ENCODE measurements at places on chromosomes 7 and 10.

DNA sequence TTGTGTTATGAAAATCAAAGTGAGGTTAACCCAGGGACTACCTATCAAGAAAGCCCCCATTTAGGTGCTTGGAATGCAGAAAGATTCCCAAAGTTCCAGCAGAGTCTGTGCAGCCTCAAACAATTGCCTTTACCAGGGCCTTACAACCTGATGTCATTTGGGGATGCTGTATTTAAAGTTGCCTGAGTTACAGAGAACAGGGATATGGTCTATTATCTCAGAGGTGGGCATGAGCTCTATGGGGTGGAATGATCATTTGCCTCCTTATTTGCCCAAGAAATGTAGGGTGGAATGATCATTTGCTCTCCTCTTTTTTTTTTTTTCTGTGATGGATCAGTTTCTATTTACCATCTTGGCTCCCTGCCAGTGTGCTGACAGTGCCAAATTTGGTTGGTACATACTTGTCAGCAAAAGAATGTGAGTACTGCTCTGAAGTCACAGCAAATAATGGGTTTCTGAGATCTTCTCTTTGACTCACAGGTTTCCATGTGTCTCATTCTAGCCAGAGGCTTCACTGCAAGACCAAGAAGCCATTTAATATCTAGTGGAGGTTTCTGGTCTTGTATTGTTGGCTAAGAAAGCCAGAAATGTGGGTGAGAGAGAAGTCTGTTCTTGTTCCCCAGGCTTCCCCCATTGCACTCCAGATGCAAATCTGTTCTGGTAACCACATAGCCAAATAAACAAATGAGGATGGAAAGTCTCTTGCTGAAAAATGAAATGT lies 45.5 kb upstream of the ZNRF2 start:
- peak; percentile 48 for DNase-seq

GRCh38 chr7:74284781-74285259 lies 4.4 kb upstream of the CLIP2 start:
- DNase-seq = no peak

GRCh38 chr7:129502708-129503685 lies 666 bp downstream of the SMKR1 start:
- no peak for DNase-seq

- no peak for DNase-seq
These were observed 444.3 kb downstream of the LRMDA start for GRCh38 chr10:75875740-75876139.

GRCh38 chr7:95095259-95095965 lies 188.0 kb downstream of the PPP1R9A start:
- DNase-seq = no peak

GRCh38 chr7:122300211-122300932 lies 4.2 kb downstream of the FEZF1 start:
- no peak for DNase-seq

DNA sequence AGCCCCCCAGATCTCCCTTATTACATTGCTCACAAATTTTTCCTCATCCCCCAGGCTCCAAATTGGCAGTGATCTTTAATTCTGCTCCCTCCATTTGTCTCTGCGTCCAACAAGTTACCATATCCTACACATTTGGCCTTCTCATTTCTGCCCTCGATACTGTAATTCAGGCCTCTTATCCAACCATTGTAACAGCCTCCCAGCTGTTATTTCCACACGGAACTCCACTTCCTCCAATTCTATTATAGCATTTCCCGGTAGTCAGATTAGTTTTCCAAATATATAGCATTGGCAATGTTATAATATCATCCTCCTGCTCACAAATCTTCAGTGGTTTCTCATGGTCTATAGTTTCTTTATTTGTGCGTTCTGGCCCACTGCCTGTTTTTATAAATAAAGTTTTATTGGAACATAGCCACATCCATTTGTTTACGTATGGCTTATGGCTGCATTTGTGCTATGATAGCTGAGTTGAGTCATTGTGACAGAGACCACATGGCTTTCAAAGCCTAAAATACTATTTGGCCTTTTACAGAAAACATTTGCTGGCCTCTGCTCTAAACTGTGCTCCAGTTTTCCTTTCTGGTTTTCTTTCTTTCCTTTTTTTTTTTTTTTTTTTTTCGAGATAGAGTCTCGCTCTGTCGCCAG lies 126.5 kb upstream of the ZNF438 start:
- no peak for DNase-seq

DNA sequence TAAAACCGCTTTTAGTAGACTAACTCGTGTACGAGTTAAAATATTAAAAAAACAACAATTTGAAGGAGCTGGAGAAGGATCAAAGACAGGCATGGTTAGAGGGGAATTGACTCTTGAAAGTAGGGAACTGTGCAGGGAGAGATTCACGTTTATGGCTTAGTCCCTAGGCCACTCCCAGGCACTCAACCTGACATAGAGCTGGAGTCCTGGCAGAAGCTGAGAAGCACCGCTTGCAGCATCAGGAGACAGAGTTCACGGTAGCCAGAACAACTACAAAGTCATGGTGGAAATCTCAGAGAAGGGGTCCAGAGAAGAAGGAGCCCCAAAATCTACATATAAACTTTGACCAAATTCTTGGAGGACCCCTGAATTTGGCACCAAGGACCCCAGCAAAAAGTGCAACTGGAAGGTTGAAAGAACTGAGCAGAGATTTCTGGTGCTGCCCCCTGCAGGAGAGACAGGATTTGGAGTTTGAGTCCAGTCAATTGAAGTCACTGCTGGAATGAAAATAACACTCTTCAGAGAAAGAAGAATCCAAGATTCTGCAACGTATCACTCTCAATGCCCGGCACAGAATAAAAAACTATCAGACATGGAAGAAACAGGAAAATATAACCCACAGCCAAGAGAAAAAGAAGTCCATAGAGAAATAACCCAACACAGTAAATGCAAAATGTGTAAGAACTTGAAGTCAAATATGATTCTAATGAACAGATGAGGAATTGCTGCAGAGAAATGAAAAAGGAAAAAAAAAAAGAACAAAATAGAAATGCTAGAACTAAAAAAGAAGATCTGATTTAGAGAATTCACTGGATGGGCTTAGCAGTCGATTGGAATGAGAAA lies 493.3 kb upstream of the PODXL start:
- peak; percentile 42 for DNase-seq

- no peak for DNase-seq
These were observed 25.6 kb downstream of the ADRA2A start for GRCh38 chr10:111102359-111102837.

GRCh38 chr7:7504910-7505704 lies 30.6 kb downstream of the COL28A1 start:
- no peak for DNase-seq

DNA sequence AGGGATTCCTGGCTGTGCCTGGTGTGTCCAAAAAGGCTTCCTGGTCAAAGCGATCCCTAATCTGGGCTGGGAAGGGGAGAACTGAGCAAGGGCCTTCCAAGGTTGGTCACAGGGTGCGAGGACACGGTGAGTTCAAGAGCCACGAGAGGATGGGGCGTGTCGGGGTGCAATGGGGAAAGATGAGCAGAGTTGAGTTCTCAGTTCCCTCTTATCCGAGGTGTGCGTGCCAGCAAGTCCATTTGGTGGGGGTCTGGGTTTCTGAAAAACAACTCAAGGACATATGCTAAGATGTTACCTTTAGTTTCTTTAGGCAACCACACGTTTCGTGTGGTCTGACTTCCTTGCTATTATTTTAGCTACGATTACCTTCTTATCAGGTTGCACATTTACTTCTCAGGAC lies 1.3 kb downstream of the ZNF775 start:
- no peak for DNase-seq

- DNase-seq = no peak
These were observed 30.7 kb downstream of the BRI3 start for GRCh38 chr7:98312201-98312600.

DNA sequence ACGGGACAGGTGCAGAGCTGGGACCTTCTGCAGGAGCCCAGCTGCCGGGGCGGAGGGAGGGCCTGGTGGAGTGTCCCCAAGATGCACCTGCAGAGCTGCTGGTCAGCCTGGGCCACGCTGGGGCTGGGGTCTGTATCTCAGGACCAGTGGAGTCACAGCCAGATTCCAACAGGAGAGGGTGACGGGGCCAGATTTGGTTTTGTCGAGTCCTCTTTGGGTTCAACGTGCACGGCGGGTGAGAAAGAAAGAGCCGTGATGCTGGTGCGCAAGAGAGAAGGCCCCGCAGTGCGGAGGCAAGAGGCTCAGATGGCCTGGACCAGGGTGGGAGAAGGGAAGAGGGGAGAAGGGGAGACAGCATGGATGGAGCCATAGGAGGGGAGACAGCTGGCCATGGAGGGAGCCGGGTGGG lies 462.9 kb downstream of the PTPRN2 start:
- DNase-seq = no peak

DNA sequence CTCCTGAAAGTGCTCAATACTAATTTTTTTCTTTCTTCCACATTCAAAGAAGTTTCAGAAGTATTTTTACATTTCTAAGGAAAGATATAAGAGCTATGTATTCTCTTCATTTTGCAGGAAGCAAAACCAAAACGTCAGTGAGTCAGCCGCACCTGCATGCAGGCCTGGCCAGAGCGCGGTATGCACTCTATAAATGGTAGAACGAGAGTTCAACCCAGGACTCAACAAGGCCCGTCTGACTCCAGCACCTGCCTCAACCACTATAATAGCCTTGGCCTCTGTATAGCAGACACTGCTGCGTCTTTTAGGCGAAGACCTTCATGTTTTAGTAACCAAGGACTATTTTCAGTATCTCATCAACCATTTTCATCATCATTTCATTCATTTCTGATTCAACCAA lies 113.2 kb downstream of the KMT2E start:
- DNase-seq = no peak

DNA sequence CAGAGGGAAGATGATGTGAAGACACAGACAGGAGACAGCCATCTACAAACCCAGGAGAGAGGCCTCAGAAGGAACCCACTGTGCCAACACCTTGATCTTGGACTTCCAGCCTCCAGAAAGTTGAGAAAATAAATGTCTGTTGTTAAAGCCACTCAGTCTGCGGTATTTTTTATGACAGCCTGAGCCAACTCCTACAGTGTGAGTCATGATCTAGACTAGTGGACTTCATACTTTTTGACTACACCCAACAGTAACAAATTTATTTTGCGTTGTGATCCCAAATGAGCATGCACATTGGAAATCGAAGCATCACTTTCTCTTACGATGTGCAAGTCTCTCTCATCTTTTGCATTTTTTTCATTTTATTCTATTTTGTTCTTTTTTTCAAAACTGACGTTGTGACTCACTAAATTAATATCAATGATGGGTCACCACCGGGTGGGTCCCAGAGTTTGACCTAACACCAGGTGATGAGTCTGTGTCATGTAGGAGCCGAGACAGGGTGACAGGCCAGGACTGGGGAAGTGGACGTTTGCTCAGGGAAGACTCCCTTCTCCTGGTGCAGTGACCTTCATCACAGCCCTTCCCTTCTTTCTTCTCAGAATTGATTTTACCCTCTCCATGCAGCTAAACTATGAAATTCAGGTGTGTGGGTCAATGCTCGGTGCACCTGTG lies 28.9 kb downstream of the PHYH start:
- DNase-seq = no peak

GRCh38 chr7:136030867-136031318 lies 53.7 kb upstream of the MTPN start:
- no peak for DNase-seq

DNA sequence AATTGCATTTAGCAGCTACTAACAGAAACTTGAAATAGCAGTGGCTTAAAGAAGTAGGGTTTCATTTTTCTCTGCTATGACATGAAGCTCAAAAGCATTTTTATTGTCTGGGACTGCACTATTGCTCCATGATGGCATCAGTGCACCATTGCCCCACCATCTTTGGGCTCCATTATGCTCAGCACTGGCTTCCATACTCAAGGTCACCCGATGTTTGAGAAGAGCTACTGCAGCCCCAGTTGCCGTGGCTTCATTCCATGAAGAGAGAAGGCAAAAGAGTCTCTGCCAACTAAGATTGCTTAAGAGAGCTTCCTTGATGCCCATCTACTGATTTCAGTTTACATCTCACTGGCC lies 192.2 kb upstream of the LRGUK start:
- no peak for DNase-seq

DNA sequence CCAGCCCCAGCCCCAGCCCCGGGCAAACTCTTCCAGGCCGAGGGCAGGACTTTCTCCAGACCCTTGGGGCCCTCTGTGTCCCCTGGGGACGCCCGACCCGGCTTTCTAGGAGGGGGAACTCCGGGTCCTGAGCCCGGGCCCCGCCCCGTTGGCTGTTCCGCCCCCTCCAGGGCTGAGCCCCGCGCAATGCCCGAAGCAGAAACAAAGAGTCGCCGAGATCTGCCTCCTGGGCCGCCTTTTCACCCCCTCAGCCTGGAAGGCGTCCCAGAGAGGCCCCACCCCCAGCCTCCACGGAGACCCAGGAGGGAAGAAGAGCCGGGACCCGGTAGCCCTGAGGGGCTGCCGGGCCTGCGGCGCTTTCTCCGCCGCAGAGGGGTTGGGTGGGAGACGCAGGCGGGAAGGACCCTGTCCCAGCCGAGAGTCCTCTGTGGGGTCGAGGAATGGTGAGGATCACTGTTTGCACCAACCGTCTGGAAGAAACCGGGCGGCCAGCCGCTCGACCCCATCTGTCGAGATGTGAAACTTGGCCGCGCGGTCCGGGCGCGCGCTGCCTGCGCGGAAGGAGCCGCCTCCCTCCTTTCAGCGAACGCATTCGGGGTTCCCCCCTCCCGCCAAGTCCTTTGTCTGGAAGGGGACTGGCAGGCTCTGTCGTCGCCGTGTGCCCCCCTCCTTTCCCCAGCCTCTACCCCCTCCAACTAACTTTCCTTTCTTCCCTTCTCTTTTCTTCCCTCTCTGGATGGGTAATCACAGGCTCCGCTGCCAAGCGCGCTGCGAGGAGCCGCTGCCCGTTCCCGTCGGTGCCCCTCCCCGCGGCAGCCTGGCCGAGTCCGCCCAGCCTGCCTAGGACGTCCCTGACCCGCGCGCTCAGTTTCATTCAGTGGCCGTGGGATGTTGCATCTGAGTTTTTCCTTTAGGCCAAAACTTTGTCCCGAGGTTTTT lies 10.2 kb downstream of the EN2 start:
- no peak for DNase-seq

DNA sequence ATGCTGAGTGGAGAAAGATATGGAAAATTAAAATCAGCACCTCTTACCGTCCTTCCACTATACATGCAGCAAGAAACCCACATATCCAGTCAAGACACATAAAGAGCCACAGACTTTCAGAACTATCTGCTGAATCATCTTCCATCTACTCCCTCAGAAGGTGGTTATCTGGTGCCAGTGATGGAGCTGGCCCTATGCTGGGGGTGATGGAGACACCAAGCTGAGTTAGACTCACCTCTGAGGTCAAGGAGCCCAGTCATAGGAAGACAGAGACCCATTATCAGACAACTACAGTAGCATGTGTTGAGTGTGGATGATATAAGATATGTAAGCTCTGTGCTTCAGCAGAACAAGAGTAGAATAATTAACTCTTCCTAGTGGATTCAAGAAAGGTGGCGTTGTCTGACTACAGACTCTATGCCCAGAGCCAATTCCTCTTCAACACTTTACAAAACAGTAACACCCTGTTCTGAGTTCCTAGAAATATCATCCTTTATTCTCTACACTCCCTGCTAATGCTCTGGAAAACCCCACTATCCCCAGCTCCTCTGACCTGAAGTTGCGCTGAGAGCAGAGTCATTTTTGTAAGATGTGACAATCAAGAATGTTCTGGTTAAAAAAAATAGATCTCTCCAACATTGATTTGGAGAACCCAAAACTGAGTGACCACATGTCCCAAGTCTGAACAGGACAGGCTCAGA lies 14.3 kb downstream of the CYP3A5 start:
- no peak for DNase-seq

- DNase-seq = no peak
These were observed 142.5 kb downstream of the DNAJB6 start for GRCh38 chr7:157479326-157479725.

- no peak for DNase-seq
These were observed 292.8 kb downstream of the PRKG1 start for GRCh38 chr10:51367127-51367526.

Data from inflammatory macrophage (primary cell).